ENCODE measurements at places on chromosomes 5 and 9.

- peak; percentile 56 for DNase-seq
These were observed 29.3 kb upstream of the NDFIP1 start for GRCh38 chr5:142079306-142079721.

DNA sequence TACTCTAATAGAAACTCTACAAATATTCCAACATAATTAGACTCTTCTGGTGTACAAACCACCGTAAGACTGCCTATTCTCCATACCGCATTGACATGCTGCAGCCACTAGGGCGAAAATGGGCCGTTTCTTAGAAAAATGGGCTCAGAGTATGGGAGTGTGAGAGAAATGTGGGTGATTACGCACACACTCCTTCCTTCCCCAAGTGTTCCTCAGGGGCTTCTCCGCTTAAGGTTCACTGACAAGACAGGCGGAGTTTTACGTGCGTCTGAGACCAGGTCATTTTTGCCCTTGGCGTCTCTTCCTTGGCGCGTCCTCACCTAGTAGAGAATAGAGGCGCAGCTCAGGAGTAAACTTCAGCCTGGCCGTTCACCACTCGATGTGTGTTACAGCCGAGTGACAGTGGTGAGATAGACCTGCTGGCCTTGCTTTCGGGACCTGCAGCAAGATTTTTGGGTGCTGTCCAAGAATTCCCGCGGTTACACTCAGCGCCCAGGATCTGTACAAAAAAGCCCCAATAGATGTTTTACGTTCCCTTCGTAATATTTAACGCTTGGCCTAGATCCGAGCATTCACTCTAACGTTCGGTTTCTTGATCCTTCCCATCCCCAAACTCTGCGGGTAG, 1.8 kb upstream of the NTRK2 start:
- peak; percentile 8 for DNase-seq

- DNase-seq, result no peak
These were observed 1231.1 kb upstream of the ACO1 start for GRCh38 chr9:31153250-31153840.

DNA sequence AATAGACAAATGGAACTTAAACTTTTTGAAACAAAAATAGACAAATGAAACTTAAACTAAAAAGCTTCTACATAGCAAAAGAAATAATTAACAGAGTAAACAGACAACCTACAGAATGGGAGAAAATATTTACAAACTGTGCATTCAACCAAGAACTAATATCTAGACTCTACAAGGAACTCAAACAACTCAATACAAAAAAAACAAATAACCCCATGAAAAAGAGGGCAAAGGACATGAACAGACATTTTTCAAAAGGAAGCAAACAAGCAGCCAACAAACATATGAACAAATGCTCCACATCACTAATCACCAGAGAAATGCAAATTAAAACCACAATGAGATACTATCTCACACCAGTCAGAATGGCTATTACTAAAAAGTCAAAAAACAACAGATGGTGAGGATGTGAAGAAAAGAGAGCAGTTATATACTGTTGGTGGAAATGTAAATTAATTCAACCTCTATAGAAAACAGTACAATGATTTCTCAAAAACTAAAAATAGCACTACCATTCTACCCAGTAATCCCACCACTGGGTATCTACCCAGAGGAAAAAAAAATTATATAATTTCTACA, 170.8 kb upstream of the RGMB start:
- no peak for DNase-seq

DNA sequence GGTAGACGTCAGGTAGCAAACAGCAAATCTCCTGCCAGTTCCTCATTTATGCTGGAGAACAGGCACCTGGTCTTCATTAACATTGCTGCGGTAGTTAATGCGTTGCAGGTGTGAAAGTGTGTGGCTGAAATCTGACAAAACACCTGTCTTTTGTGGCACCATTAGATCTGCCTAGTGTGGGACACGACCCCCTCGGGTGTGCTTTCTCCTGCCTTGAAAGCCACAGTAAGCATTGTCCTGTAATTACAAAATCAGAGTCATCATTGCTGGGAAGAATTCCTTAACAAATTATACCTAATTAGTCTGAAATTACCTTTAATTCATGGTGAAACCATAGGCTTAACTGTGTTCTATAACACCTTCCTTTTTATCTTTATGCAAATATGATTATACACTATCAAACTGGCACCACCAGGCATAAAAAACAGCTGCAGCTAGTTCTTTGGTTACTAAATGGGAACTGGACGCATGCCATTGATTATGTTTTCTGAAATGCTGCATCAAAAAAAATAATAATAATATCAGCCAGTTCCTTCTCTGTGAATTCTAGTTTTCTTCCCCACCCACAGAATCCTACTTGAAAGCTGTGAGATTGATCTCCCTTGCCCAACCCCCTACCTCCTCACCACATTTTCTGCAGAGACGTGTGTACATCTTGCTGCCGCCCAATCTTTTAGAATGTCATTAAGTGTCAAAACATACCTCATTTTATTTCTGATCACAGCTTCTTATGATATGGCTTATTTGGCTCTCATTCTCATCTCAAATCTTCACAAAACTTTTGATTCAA, 374.0 kb downstream of the NFIB start:
- no peak for DNase-seq

DNA sequence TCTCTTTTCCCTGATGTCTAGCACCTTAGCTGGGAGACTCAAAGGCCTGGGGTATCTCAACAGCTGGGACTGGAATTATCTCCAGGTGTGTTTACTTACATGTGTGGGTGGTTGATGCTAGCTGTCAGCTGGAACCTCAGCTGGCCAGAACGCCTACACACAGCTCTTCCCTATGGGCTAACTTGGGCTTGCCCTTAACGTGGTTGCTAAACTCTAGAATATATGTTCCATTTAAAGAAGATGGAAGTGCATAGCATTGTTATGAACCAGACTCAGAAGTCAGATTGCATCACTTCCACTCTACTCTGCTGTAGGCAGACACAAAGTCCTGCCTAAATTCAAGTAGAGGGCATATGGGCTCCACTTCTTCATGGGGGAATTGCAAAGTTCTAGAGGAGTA, 29.3 kb downstream of the SGCD start:
- peak; percentile 46 for DNase-seq

GRCh38 chr9:134835448-134835847, 45.2 kb upstream of the FCN2 start:
- DNase-seq, result no peak

DNA sequence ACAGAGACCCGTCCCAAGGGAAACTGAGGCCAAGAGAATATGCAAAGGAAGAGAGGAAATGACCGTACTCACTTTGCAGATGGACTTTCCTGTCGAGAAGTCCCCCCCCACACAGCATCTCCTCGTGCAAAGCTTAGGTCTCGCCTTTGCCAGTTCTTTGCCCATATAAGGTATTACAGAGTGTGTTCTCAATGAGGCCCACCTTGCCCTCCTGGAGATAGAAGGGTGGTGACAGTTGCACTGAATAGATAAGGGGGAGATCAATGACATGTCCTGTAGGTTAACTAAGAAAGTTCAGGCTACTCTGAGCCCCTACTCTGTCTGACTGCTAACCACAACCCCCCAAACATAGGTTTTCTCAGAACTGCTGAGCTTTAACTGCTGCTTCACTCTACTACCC, 68.2 kb upstream of the SPTLC1 start:
- DNase-seq, result no peak

- no peak for DNase-seq
These were observed 616.2 kb downstream of the DNAH5 start for GRCh38 chr5:13328316-13328715.

DNA sequence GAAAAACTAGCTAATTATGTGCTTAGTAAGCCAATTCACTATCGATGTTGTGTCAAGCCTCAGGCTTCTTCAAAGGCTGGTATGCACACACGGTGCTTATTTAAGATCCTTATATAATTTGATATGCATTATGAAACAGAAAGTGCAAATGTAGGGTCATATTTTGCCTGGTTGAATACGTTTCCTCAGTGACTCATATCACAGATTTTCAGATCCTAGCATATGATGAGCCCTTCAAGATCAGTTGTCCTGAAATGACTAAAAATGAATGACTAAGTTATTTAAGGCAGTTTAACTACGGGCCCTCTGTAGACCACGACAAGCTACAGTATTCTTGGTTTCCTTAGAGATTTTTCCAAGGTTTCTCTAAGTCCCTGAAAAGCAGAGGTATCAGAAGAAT, 778.3 kb downstream of the PRELID2 start:
- no peak for DNase-seq

DNA sequence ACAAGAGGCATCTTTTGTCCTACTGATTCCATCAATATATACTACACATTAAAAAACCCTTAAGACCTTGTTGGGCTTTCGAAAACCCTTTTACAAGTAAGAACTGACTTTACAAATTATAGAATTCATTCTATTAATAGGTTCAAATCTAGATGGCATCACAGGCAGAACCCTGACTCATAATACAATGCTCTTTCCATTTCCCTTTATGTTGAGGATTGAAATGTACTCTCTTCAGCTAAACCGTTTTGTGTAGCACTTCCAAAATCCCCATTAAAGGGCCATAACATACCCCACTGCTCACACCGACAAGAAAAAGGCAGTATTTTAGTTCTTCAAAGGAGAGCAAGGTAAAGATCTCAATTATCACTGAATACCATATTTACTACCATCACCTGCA, 11.2 kb downstream of the CSNK1A1 start:
- DNase-seq, result no peak

DNA sequence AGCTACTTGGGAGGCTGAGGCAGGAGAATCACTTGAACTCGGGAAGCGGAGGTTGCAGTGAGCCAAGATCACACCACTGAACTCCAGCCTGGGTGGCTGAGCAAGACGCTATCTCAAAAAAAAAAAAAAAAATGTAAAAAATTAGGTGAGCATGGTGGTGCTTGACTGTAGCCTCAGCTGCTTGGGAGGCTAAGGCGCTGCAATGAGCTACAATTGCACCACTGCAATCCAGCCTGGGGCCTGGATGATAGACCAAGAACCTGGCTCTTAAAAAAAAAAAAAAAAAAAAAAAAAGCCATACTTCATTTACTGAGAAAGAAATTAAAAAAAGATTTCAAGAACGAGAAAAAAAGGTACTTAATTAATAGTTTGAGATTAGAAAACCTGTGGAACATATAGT, 62.1 kb downstream of the SVEP1 start:
- DNase-seq, result no peak

DNA sequence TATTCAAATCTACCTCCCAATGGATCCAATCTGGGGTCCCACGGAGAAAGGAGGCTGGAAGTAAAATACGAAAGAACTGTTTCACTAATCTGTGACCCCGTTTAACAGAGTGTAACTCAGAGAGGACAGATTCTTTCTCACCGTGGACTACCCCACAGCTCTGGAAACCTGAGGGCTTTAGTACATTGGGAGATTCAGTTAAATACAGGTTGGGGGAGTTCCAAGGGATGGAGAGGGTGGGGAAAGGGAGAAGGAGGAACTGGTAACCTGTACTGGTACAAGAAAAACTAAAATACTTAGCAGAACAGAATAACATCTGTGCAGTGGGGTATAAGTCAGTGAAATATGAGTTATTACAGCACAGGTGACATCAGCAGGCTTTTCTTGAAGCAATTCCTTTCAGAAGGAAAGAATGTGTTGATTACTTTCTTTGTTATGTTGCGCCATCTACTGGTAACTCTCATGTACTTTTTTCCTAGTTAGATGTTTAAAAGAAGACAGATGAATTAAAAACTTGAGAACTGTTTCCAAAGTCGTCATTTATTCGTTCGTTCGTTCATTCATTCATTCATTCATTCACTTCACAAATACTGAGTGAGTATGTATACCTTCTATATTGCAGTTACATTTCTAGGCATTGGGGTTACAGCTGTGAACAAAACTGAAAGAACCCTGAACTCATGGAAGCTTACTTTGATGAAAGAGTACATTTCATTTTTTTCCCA, 30.0 kb upstream of the STOM start:
- DNase-seq, result peak; percentile 82

- DNase-seq, result peak; percentile 77
These were observed 42.7 kb upstream of the ANGPTL2 start for GRCh38 chr9:127165116-127165515.

- DNase-seq, result no peak
These were observed 74.5 kb upstream of the WWC1 start for GRCh38 chr5:168216989-168217388.

DNA sequence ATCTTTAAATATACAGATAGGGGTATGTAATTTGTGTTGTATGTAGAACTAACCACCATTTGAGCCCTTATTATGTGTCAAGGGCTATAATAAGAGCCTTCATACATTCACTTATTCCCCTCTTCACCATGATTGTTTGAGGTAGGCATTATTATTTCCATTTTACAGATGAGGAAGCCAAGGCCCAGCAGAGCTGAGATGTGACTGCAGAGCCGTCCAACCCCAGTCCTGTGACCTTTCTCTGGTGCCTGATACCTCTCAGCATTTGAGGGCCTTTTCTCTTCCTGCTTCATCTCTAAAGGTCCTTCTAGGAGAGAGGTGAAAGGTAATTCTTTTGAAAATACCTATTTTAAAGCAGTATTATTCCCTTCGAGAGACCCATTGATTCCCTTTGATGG, 37.3 kb downstream of the PIP5K1B start:
- DNase-seq, result no peak

DNA sequence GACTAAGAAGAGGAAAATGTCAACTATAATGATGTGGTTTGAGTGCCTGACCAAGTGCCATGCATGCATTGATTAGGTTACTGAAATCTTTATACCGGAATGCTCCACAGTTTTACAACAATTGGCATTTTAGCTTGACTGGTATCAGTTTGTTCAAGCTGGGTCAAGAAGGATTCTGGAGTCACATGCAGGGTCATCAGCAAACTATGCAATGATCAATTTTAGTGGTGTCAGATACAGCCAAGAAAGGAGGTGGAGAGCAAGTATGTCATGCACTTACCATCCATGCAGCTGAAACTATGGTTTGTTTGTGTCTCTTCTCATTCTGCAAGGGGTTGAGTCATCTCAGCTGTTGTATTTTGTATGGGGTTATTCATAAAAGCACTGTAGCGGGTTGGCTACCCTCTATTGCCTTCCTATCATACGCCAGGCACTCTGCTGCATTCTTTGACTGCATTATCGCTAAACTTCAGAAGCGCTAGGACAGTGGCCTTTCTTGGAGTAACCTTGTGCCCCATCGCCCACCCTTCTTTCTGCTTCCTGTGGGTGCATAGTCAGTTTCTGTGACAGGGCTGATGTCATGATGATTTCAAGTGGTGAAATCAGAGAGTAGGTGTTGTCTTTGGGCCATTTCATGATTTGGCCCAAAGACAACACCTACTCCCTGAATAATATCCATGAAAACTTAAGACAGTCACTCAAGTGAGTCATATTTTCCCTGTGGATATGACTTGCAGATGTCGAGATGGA, 145.4 kb downstream of the MTX3 start:
- DNase-seq, result no peak

DNA sequence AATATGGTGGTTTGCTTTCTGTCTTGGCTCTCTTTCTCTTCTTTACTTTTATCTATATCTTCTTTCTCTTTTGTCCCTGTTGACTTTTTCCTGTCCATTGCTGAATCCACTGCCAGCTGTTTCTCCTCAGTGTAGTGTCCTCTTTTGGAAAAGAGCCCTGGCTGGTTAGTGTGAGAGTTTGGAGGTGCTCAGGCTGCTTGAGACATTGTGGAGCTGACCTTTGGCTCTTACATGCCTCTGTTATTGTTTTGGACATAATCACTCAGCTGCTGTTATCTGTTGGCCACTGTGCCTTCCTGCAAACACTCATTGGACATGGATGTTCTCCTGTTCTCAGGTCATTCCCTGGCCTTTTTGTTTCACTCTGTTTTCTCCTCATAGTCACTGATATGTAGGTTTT, 295.4 kb upstream of the RIOK2 start:
- DNase-seq, result no peak

- no peak for DNase-seq
These were observed 585 bp upstream of the TAF11L2 start for GRCh38 chr5:17497446-17497845.

Data from NCI-H82 (cell line).